ENCODE measurements at places on chromosomes 11 and 22. TPM values are rescaled to one million over a fixed set of nuclear protein-coding genes. Genes with fewer than 3 reads are reported as not detected.
A peak's percentile ranks its signal among the peaks of the same experiment; 100 is the strongest.

DNA sequence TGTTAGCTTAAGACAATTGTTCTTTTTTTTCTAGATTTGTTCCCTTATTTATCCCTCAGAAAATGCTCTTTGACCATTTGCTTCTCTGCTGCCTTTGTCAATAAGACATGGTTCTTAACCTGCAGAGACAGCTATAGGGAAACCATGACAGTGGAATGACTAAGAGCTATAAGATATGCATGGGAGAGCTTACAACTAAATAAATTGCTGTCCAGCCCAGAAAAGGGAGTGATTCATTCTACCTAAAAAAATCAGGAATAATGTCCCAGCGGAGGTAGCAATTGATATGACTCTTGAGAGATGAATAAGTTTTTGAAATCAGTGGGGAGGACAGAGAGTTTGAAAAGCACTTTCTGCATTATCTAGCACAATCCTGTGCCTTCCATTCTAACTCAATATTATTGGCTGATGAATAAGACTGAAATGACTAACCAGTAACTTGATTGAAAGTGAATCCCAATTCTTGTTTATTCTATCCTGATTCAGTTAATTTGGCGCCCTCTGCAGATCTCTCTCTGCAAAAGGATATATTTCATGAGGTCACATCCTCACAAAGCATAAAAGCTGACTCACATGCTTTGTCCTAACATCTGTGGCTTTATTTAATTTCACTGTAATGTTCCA lies 680.5 kb upstream of the API5 start:
- peak; percentile 84 for DNase-seq

DNA sequence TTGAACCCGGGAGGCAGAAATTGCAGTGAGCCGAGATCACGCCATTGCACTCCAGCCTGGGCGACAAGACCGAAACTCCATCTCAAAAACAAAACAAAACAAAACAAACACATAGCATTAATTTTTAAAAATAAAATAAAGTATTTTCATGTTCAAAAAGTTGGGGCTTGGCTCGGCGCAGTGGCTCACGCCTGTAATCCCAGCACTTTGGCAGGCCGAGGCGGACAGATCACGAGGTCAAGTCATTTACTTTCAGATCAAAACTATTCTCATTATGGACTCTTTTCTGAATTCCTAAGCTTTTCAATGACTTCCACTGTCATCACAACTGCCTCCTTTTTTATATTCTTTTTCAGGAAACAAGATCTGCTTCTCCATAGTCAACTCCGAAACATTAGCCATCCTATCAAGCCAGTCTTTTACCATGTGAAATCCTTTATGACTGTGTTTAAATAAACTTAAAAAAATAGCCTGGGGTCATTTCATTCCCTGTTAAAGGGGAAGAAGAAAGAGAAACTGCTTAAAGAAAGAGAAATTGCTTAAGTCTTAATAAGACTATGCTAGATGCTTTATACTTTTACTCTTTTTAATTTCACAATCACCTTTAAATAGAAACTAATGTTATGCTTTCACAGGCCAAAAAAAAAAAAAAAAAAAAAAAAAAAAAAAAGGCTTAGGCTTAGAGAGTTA lies 13.1 kb upstream of the CHRNA10 start:
- no peak for DNase-seq

GRCh38 chr11:789943-790342 lies at the start of gene CEND1:
CEND1 (minus strand) TSS chr11:790090; CDS start chr11:788576, 1,514 bp downstream.
- peak; percentile 67 for DNase-seq

- no peak for DNase-seq
Measured at GRCh38 chr22:25666308-25666707, 75.7 kb upstream of the MYO18B start.

- no peak for DNase-seq
Measured at GRCh38 chr22:25360891-25361645, 141.6 kb downstream of the CRYBB2 start.

- DNase-seq = no peak
Measured at GRCh38 chr11:130813638-130814037, 102.6 kb downstream of the SNX19 start.

DNA sequence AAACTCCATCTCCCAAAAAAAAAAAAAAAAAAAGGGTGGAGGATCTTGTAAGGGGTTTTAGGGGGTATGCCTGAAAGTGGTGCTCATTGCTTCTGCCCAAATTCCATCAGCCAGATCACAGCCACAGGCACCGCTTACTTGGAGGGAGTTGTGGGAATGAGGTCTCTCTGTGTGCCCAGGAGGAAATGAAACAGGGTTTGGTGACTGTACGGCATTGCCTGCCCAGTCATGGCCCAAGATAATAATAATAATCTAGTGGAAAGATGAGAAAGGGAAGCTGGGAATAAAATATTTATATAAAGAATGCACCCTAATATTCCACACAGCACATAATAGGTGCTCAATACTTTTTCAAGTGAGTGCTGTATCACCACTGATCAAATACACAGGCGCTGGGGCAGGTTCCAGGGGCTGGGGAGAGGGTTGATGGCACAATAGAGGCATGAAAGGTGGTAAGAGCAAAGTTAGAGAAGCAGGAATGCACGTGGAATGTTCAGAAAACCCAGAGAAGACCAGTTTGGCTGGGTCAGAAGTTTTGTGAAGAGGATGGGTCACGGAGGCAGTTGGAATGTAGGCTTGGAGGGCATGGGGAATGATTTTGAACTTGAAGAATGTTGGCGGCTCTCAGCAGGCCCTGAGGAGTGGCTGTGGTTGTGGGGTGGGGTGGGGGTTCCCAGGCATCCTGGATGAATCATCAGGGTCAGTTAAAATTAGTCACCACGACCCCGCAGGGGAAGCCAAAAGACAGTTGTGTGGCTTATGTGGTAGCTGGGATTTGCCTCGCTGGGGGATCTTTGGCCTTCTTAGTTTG lies 12.5 kb upstream of the MB start:
- peak; percentile 70 for DNase-seq

GRCh38 chr11:76795290-76795935 lies 12.3 kb downstream of the TSKU start:
- no peak for DNase-seq

GRCh38 chr22:27218012-27218920 lies 560.9 kb downstream of the MIAT start:
- no peak for DNase-seq

DNA sequence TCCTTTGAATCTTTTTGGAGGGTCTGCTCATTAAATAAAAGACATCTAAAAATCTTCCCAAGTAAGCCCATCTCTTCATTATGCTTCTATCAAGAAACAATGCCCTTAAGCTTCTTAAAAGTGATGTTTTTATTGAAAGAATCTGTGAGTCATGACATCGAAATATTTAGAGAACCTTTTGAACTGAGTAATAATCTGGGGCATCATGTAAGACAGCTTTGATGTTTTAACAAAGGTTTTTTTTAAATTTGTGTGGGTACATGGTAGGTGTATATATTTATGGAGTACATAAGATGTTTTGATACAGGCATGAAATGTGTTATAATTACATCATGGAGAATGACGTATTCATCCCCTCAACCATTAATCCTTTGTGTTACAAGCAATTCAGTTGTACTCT lies 46.8 kb downstream of the PLAAT5 start:
- no peak for DNase-seq

- no peak for DNase-seq
Measured at GRCh38 chr22:50376085-50376651, 33.0 kb downstream of the PPP6R2 start.

DNA sequence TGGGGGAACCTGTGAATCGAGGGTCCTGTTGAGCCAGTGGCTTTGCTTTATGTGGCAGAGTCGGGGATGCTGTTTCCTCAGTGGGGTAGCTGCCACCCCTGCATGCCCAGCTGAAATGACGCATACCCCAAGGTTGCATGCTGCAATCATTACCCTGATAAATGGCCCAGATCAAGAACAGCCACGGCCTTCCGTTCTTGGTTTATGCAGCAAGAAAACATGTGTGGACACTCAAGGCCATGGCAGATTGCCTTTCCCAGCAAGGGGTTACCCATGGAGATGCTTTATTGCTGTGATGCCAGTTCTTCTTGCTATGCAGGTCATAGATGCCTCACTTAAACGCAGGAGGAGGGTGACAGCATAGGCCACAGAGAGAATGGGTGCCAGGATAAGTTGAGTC lies 14.3 kb upstream of the SREBF2 start:
- no peak for DNase-seq

- DNase-seq = no peak
Measured at GRCh38 chr11:33162831-33163230, 1.6 kb upstream of the CSTF3 start.

GRCh38 chr22:37301144-37301830 lies 19.0 kb downstream of the CYTH4 start:
- no peak for DNase-seq

- no peak for DNase-seq
Measured at GRCh38 chr11:75383246-75383645, 16.1 kb upstream of the RPS3 start.

DNA sequence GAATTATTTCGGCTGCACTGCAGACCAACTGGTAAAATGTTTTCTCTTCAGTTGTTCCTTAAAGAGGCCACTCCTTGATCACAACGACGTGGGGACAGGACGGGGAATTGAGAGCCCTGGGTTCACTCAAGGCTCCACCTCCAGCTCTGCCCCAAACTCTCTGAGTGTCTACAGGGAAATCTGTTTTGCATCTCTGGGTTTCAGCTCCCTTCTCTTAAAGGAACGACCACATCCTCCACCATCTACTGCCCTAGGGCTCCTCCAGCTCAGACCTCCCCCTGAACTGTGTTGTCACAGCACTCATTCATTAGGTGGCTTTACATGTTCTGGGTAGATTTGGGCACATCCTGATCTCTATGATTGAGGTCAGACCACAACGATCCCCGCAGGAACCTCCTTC lies 5.1 kb upstream of the PPFIA1 start:
- DNase-seq = peak; percentile 48

GRCh38 chr11:19374151-19374569 lies 133.4 kb upstream of the E2F8 start:
- peak; percentile 51 for DNase-seq

DNA sequence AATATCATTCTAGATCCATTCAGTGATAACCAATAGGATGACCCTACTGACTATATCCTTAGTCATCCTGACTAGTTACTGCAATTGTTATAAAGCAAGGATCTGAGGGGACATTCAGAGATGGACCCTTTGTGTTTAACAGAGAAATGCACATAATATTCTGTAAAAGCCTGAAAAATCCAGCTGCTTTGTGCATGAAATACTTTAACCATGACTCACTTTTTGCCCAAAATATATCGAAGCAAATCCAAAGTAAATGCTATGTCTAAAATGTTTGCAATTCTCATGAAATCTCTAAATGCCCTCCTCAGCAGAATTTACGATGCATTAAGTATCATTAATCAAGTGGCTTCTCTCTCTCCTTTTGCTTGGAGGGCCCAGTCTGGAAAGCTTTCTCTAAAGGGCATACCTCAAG lies 178.8 kb upstream of the MTMR2 start:
- DNase-seq = peak; percentile 56

GRCh38 chr11:36091256-36091811 lies 147.5 kb downstream of the LDLRAD3 start:
- peak; percentile 51 for DNase-seq

DNA sequence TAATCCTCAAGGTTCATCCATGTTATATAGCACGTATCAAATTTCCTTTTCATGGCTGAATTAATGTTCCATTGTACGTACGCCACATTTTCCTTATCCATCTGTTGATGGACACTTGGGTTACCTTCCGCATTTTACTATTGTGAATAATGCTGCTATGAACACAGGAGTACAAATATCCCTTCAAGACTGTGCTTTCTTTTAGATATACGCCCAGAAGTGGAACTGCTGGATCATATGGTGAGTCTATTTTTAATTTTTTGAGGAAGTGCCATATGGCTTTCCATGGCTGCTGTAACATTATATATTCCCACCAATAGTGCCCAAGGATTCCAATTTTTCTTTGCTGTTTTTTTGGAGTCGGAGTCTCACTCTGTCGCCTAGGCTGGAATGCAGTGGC lies 6.0 kb downstream of the MRPL40 start:
- DNase-seq = no peak

DNA sequence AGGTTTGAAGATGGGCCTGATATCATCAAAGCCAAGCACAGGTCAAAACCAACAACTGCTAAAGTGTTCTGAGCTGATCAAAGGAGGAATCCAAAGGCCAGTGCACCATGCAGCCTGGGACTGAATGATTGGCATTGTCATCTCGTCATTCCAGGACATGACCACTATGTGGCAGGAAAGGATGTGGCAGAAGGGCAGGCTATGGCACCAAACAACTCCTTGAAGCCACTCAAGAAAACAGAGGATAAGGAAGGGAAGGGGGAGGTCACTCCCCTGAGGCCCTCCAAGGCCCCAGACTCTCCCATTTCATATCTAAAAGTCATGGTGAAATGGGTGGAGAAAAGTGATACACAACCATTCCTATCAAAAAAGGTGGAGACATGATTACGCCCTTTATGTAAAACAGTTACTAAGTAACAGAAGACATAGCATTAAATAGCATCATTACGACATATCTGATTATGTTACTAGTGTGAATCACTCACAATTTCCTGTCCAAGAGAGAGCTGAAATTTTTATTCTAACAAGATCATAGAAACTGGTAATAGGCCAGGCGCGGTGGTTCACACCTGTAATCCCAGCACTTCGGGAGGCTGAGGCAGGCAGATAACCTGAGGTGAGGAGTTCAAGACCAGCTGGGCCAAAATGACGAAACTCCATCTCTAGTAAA lies 49.3 kb downstream of the AHNAK start:
- peak; percentile 81 for DNase-seq

DNA sequence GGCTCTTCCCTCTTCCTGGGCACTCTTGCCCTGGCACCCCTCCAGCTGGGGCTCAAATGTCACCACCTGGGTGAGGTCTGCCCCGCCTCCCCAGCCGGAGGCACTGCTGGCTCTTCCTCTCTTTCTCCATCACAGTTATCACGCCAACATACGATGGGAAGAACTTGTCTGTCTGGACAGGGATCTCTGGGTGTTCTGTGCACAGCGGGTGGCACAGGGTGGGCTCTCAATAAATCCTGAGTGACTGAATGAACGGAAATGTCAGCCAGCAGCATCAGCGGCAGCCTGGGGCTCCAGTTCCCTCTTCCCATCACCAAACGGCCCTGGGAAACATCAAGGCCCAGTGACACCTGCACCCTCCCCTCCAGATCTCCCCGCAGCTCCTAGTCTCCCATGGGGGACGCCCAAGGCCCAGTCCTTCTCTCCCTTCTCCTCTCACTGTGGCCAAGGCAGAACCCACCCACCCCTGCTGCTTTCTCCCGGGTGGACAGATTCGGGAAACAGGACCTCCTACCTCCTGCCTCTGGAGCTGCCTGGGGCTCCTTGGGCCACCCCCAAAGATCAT lies 440 bp upstream of the SLC25A45 start:
- no peak for DNase-seq

The PPP1CA gene
- total RNA-seq = 239 TPM

The DMC1 gene
- 1.7 TPM for total RNA-seq

The RAPSN gene
- 1.0 TPM for total RNA-seq

The NUCB2 gene
- 39.6 TPM for total RNA-seq

The UPK3A gene
- total RNA-seq = not detected

The GPR83 gene
- total RNA-seq = 0.06 TPM

The NELL1 gene
- total RNA-seq = 0.32 TPM

The CCDC87 gene
- total RNA-seq = 1.1 TPM

The CDKN1C gene
- total RNA-seq = 3.5 TPM

The ART5 gene
- total RNA-seq = not detected

The DBX1 gene
- total RNA-seq = not detected

The GGT5 gene
- total RNA-seq = not detected

The PRRG4 gene
- 3.8 TPM for total RNA-seq
